ENCODE measurements at places on chromosomes 6 and 20.
A peak's percentile ranks its signal among the peaks of the same experiment; 100 is the strongest.

- DNase-seq = no peak
Measured at GRCh38 chr20:50734730-50735679, 3.6 kb downstream of the PARD6B start.

GRCh38 chr6:79469376-79470246, 67.6 kb downstream of the LCA5 start:
- no peak for DNase-seq

DNA sequence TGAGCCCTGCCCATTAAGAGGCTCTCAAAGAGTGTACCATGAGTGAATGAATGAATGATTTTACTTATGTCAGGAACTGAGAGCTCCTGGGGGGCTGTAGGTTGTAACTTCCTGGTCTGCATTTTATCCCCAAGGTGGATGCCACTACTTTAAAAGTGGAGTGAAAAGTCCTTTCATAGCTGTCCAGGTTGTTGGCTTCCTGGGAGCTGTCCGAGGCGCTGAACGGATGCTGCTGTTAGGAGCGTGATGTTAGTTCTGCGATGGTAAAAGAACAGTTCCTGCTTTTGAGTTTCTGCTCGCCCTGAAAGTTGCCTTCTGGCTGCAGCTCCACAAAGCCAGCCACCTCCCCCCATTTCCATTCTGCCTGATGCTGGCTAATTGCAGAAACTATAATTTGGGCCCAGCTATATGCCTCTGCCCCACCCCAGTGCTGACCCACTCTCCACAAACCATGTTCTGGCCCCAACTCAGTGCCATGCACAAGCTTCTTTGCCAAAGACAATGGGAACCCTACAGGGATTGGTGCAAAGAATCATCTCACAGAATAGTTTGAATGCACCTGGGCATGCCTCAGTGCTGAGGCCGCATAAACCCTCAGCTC, 330.9 kb upstream of the CDH4 start:
- peak; percentile 50 for DNase-seq

- no peak for DNase-seq
Measured at GRCh38 chr6:137230547-137230946, 11.4 kb upstream of the IFNGR1 start.
